ENCODE measurements at places on chromosomes 12 and 14.

- DNase-seq, result no peak
Measured at GRCh38 chr12:56237552-56237951, 7.7 kb downstream of the SLC39A5 start.

GRCh38 chr12:132276827-132277373 is 52.5 kb downstream of the GALNT9 start:
- no peak for DNase-seq

DNA sequence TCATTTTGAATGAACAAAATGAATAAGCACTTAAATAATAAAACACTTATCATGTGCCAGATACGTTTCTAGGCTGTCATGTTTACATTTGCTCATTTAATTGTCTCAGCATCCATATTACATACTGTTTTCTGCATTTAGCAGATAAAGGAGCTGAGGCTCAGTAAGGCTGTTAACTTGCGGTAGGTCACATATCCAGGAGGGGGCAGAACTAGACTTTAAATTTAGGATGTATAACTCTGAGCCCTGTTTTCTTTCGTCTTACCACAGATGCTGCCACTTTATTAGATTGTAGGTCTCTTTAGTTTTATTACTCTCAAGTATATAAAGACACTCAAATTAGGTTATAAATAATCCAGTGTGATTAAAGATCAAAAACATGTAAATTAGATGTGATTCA is 17.7 kb downstream of the IRAK4 start:
- DNase-seq, result no peak

GRCh38 chr12:122730215-122731014 is at the start of gene HCAR1:
Gene HCAR1, minus strand, starts transcription at chr12:122730844. Its CDS starts 505 bp downstream, at chr12:122730339.
- DNase-seq, result no peak

GRCh38 chr12:29662734-29663323 is 120.9 kb downstream of the TMTC1 start:
- DNase-seq, result no peak

GRCh38 chr12:106671840-106672239 is 89.0 kb downstream of the RFX4 start:
- DNase-seq, result no peak

All from cerebellar nuclear complex (tissue), 1 donor.